Amniotic epithelial cell (primary cell): ENCODE measurements at places on chromosomes 6 and 20.

GRCh38 chr20:1107176-1107575, 11.2 kb upstream of the PSMF1 start:
- no peak for DNase-seq

DNA sequence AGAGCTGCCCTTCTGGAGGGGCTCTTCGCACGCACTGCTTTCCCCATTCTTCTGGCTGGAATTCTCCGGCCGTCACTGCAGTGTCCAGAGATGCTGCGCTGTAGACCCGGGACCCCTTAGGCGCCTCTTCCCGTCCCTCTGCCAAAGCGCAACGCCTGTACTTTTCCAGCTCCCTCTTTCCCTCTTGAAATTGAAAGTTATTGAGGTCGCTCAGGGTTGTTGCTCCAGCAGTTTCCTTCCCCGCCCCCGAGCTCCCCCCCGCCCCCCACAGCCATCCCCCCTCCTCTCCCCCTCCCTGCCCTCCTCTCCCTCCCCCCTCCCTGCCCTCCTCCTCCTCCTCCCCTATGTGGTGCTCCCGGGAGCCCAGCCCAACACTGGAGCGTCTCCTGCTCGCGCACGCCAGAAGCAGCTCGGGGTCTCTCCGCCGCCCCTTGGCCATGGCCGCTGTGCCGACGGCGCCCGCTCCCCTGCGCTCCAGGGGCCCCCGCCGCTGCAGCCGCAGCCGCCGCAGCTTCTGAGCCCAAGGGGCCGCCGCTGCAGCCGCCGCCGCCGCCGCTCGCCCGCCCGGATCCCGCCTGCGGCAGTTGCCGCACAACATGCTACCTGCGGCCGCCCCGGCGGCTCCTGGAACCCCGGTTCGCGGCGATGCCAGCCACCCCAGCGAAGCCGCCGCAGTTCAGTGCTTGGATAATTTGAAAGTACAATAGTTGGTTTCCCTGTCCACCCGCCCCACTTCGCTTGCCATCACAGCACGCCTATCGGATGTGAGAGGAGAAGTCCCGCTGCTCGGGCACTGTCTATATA, at the start of gene RSPO3:
Gene RSPO3, plus strand, starts transcription at position 374 of the 804 bp plus-strand sequence. CDS start 522 bp downstream, outside the sequence.
- DNase-seq: peak; percentile 30

GRCh38 chr20:38706509-38706908, 17.8 kb upstream of the SLC32A1 start:
- no peak for DNase-seq

DNA sequence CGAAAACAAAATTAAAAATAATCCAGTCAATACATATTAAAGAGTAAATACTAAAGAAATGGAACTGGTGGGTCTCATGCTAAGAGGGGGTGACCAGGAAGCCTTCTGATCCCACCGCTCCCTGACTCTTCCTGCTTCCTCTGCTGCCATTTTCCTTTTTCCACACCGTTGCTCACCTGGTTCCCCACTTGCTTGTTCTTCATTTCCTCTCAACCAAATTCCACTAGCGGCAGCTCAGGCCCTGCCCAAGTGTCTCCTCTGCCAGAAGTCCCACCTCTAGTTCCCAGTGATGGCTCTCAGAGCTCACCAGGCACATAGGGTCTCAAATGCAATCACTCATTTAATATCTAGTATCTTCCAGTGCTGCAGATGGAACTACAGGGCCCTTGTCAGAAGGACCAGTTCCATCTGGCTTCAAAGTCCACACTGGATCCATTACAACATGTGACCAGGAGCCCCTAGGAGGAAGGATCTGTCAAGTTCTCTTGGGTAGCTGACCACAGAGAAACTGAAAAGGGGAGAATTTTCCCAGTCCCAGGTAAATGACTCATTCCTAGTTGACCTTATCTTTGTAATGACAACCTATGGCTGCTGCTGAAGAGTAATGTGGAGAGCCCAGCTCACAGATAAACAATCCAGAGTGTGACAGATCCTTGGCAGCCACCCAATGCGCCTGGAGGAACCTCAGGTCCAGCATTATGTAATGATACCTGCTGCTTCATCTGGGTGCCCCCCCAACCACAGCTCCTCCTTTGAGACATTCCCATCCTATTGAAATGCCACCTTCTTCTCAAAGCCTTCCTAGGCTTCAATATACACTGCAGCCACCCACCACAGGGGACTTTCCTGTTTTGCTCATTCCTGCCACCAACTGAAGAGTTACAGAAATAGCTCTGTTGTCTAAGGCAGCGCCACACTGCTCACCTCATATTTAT, 38.2 kb downstream of the ELMO2 start:
- DNase-seq: no peak

DNA sequence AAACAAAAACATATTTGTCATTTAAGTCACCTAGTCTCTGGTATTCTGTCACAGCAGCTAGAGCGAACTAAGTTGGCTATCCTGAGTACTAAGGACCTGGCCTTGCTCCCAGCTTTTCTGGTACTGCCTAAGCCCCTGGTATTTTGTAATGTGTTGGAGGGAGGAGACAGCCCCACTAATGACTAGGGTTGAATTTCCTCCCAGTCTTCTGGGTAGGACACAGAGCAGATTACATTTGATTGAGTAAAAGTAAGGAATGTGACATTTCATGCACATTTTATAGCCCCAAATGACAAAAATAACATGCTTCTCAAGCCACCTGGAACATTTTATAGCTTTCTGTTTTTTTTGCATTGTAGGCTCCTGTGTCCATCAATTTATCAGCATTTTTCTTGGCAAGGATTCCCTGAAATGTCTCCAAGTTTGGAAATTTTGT, 47.9 kb upstream of the DDR1 start:
- DNase-seq: peak; percentile 96

DNA sequence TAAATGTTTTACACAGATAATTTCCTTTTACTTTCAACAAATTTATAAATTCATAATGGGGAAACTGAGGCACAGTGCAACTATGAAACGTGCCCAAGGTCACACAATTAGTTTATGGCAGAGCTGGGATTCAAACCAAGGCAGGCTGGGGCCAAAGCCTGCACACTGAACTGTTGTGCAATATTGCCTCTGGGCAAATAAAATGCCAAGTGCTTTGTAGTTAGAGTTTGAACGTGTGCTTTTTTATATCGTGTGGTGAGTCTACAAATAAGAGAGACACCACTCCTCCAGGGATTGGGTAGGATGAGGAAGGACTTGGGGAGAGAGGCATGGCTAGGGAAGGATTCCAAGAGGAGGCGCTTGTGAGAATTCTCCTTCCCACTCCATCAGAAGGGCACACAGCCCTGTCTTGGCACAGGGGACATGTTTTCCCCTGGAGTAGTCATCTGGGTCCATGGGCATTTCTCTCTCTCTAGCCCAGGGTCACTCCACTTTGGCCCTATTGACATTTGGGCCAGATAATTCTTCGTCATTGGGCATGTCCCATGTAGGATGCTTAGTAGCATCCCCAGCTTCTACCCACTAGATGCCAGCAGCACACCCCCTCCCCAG, 2.8 kb upstream of the CDH22 start:
- DNase-seq: no peak

DNA sequence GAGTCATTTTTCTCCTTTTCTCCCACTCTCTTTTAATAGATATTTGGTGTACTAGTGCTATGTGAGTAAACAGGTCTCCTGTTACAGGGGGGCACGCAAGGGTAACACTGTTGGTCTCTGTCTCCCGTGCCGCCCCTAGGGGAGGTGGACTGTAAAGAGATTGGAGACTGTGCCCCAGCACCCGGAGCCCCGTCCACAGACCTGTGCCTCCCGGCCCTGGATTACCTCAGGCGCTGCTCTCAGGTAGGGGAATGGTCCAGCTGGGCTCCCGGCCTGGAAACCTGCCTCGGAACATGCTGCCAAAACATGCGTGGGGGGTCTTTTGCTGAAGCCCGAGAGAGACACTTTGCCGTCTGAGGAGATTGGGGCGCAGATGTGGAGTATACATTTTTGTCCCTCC, 66.4 kb upstream of the SMIM28 start:
- DNase-seq: no peak

DNA sequence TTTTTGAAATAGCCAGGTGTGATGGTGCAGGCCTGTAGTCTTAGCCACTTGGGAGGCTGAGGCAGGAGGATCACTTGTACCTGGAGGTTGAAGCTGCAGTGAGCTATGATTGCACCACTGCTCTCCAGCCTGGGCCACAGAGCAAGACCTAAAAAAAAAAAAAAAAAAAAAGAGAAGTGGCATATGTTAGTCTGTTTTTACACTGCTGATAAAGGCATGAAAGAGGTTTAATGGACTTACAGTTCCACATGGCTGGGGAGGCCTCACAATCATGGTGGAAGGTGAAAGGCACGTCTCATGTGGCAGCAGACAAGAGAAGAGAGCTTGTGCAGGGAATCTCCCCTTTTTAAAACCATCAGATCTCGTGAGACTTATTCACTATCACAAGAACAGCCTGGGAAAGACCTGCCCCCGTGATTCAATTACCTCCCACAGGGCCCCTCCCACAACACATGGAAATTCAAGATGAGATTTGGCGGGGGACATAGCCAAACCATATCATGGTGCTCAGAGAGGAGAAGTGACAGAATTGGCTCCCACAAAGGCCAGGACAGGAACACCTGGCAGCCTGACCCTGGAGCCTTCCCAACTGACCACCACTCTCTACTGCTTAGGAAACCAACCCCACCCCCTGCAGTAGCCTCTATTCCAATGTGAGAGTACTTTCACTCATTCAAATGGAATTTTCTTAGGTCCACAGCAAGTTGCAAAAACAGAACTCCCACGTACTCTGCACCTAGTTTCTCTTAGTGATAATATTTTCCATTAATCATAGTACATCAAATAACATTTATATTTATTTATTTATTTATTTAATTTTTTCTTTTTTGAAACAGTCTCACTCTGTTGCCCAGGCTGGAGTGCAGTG, 29.8 kb downstream of the ARHGAP40 start:
- DNase-seq: peak; percentile 83

GRCh38 chr6:166365221-166365620, 17.5 kb downstream of the MPC1 start:
- DNase-seq: no peak

GRCh38 chr6:141463237-141463977, 669.3 kb upstream of the GJE1 start:
- DNase-seq: peak; percentile 61

GRCh38 chr6:33791620-33792019, 2.7 kb upstream of the LEMD2 start:
- DNase-seq: no peak

GRCh38 chr20:37581246-37581645, 53.6 kb upstream of the BLCAP start:
- no peak for DNase-seq

DNA sequence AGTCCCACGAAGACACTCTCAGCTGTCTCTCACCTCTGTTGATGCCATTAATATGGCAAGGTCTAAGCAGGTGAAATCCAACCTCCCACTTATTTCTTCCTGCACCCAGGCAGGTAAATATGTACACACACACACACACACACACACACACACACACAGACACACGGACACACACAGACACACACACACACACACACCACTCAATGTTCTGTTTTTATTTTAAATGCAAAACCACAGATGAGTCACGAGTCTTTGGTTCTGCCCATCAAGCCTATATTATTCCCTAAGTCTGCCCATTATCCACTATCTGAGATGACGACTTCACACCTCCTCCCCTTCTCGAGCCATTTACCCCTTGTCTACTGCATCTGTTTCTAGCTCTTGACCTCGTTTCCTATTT, 344.7 kb downstream of the CDH26 start:
- no peak for DNase-seq

GRCh38 chr6:36223706-36224105, 27.2 kb downstream of the BRPF3 start:
- no peak for DNase-seq

GRCh38 chr6:63705707-63706106, 70.1 kb downstream of the PHF3 start:
- no peak for DNase-seq
